Stimulated activated naive B cell treated with anti-CD40 and anti-IgM and Interleukin-4, amounts not matched to agents 10 μg/mL and 1 μg/mL and 100 μg/mL, for 72 hours (primary cell): ENCODE measurements at places on chromosomes 6 and 20.

GRCh38 chr6:3447005-3447404, 9.8 kb downstream of the SLC22A23 start:
- no peaks in the 10 kb centered on the region for H3K4me1 ChIP-seq
- no peak overlapping the region for H3K4me3 ChIP-seq
- peaks cover 33% of the 10 kb centered on the region for H3K27me3 ChIP-seq
- H3K27ac ChIP-seq, result no peak overlapping the region

GRCh38 chr6:132818404-132819359, 4.3 kb downstream of the RPS12 start:
- H3K27me3 ChIP-seq, result no peaks in the 10 kb centered on the region
- peaks cover 62% of the 10 kb centered on the region for H3K36me3 ChIP-seq
- H3K27ac ChIP-seq, result peak overlapping the region; percentile 65
- H3K4me3 ChIP-seq, result peak overlapping the region; percentile 33
- no peak for DNase-seq
- peaks cover 27% of the 10 kb centered on the region for H3K4me1 ChIP-seq

DNA sequence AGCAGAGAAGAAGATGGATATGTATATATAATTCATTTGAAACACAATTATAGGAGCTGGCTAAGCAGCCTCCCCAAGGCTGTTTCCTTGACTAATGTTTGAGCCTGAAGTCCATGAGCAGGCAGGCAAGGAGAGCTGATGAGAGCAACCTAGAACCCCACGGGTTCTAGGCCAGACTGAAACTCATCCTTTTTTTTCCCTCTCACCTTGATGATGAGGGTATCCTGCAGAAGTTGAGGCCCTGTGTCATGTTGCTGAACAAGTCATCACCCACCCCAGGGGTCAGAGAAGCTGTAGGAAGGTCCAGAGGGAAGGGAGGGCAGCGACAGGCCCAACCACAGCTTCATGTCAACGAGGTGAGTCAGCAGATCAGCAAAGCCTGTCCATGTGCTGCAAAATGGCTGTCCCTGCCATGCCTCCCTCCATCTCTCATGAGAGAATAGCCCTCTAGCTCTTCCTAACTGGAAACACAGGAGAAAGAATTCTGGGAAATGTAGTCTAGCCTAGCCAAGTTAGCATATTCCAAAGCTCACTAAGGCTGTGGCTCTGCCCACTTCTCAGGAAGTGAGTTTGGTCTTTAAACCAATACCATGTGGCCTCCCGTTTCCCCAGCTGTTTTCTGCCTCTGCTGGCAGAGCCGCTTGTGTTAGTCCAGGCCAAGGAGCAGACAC, 91.3 kb upstream of the DTNBP1 start:
- no peaks in the 10 kb centered on the region for H3K36me3 ChIP-seq
- H3K4me1 ChIP-seq, result peaks cover 1% of the 10 kb centered on the region
- no peak overlapping the region for H3K4me3 ChIP-seq

DNA sequence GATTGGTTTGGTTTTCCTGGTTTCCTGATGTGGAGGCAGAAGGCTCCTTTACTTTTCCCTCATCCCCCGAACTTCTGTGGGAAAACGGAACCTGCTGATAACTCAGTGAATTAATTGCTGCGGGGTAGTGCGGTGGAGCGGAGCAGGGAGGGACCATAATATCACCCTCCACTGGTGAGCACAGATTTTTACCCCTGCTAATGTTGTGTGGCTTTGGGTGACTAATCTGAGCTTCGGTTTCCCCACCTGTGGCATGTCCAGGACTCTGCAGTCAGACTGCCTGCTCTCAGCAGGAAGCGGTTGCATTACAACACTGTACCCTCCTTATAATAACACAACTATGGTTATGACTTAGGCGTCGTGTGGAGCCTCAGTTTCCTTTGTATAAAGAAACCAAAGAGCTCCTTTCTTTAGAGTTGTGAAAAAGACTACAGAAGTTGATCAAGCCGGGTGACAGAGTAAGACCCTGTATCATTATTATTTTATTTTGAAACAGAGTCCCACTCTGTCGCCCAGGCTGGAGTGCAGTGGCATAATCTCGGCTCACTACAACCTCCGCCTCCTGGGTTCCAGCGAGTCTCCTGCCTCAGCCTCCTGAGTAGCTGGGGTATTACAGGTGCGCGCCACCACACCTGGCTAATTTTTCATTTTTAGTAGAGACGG, 2.2 kb upstream of the ID1 start:
- peaks cover 37% of the 10 kb centered on the region for H3K27me3 ChIP-seq
- H3K4me1 ChIP-seq, result peaks cover 15% of the 10 kb centered on the region

- DNase-seq, result no peak
- peaks cover 54% of the 10 kb centered on the region for H3K36me3 ChIP-seq
- peaks cover 51% of the 10 kb centered on the region for H3K4me1 ChIP-seq
Observed at GRCh38 chr6:53282741-53283140, 66.0 kb downstream of the ELOVL5 start.

- H3K27ac ChIP-seq, result no peak overlapping the region
- no peaks in the 10 kb centered on the region for H3K27me3 ChIP-seq
- H3K36me3 ChIP-seq, result no peaks in the 10 kb centered on the region
- no peak overlapping the region for H3K4me3 ChIP-seq
Observed at GRCh38 chr20:24138951-24139350, 150.4 kb upstream of the GGTLC1 start.
